ENCODE measurements at places on chromosomes 2 and 18.

GRCh38 chr2:105739426-105739825 is 5.3 kb upstream of the NCK2 start:
- no peak for DNase-seq

DNA sequence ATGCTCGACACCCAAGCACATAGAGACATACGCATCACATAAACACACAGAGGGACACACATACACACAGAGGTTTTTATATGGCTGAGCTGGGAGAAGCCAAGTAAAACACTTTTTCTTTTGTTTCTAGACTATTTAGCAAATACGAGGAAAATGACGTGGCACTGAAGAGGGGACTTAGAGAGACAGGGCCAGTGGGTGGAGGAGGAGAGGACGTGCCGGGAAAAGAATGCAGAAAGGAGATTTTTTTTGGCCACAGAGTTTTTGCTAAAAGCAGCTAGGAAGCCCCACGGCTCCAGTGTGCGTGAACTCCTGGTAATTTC is 168.5 kb upstream of the KLF7 start:
- no peak for DNase-seq

DNA sequence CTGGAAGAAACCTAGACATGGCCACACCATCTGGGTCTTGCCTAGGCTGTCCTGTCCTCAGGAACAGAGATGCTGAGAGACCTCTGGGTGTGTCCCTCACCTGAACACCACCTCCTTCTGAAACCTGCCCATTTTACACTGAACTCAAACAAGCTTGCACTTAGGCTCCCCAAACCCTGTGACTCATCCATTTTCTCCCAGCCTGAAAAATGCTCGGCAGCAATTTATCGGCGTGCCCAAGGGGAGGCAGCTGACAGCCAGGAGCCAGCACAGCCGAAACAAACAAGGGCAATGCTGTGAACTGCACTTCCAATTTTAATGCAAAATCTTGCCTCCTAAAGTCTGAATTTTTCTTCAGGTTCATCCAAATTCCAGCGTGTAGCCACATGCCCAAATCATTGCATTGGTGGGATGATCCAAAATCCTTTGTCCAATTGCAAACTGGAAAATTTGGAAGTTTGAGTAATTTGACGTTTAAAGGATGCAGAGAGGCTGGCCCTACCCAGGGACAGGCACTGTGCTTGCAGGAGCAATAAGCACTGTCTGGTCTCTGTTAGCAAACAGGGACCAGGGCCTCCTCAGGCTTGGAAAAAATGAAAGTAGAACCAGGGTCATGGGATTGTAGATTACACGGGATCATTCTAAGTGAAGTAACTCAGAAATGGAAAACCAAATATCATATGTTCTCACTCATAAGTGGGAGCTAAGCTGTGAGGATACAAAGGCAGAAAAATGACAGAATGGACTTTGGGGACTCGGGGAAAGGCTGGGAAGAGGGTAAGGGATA is 67.7 kb downstream of the GALNT14 start:
- DNase-seq = no peak

DNA sequence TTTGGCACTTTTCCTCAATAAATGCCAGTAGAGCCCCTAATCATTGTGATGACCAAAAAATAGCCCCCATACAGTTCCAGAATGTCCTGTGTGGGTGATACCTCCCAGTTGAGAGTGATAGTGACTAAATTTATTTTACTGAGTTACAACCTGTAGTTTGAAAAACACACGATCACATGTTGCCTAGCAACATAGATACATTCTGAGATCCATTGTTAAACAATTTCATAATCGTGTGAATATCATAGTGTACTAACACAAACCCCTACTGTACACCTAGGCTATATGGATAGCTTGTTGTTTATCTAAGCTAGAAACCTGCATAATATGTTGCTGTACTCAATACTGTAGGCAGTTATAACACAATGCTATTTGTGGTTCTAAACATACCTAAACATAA is 30.6 kb downstream of the KCMF1 start:
- no peak for DNase-seq

- no peak for DNase-seq
Measured at GRCh38 chr2:116511426-116511825, 1303.1 kb upstream of the DDX18 start.

DNA sequence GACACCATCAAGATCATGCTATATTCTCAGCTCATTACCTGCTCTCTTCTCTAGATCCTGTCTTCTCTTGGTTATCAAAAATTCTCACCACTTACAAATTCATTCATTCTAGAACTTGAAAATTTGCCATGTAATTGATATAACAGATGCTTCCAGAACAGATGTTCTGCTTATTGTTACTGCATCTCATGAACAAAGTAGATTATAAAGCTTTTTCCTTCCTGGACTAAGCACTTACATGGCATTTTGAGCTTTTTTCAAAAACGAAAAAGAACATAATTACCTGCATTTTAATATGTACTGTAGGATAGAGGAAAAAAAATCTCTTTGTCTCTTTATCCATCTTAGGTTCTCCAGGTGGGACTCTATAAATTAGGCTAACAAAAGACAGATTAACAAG is 79.6 kb upstream of the CREB1 start:
- no peak for DNase-seq

Data from activated T-helper 1 cell treated with anti-CD3 and anti-CD28 coated beads, Interleukin-2, amount 50 U/mL, for 16 hours (primary cell).